IMR-90 (cell line): ENCODE measurements at places on chromosomes 2 and 18.
A peak's percentile ranks its signal among the peaks of the same experiment; 100 is the strongest.

- DNase-seq = no peak
These were observed 30.8 kb downstream of the ADCY3 start for GRCh38 chr2:24889221-24889620.

GRCh38 chr2:125746321-125747164 is 909.4 kb upstream of the GYPC start:
- DNase-seq = no peak

DNA sequence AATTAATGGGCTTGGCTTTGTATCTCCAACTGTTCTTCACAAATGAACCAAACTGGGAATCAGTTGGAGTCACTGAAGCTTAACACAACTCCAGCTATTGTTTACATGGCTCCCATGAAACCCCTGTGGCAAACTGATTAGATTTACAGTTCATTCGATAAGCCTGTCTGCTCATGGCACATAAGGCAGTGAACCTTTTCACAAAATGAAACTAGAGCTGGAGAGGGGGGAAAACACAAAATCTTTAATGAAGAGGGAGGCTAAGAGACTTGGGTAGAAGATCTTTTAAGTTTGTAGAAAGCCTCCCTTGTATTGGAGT is 11.6 kb upstream of the ITGA6 start:
- no peak for DNase-seq

DNA sequence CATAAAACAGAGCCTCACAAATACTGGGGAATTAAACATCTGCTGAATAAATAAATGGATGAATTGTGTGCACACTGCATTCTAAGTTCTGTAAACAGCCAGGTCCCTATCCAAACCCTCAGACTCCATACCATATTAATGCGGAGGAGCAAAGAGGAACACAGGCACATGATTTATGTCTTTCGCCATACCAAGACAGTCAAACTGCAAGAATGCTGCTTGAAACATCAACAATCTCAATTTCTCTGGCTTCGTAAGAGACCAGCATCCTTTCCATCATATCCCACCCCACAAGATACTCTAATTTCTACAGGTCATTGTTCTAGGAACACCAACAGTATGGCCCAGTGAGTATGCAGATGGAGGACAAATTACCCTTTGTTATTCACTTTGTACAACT is 15.0 kb downstream of the KANSL3 start:
- DNase-seq = peak; percentile 33

- DNase-seq = peak; percentile 45
These were observed 2.8 kb downstream of the CNOT11 start for GRCh38 chr2:101255501-101255900.

DNA sequence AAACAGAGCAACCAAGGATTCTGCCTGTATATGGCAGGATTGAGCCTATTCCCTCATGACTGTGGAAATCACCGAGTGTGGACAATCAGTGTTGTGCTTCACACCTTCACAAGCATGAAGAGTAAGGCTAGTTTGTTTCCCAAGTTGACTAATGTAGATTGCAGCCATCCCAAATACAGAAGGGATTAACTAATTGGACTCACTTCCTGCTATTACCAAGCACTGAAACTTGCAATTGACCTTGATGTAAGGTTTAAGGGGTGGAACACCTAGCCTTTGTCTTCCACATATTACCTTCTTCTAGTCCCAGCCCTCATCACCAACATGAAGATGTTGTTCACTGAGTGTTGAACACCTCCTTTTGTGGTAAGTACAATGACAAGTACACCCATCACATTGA is 120.9 kb upstream of the RND3 start:
- no peak for DNase-seq
